ENCODE measurements at places on chromosomes 3 and 15.

- DNase-seq, result no peak
Measured at GRCh38 chr15:63626955-63627354, 29.8 kb downstream of the FBXL22 start.

- no peak for DNase-seq
Measured at GRCh38 chr15:65805019-65805745, 13.1 kb upstream of the DENND4A start.

DNA sequence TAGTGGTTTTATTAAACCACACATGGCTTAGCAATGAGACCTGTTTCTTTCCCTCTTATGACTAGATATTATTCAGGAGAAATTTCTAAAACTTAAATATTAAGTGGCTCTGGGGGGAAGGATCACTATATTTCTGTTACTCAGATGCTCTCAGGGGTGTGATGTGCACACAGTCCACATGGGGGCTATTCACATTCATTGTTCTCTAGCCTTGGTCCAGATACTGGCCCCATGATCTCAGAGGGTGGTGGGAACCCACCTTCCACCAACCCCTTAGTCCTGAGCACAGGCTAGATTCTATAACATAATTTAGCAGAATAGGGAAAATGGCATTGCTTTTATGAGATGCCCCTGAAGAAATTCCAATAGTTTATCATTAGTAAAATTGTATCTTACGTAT, 149.0 kb upstream of the ST8SIA2 start:
- DNase-seq, result no peak

GRCh38 chr15:51718219-51718618, 19.2 kb downstream of the LYSMD2 start:
- DNase-seq, result no peak

DNA sequence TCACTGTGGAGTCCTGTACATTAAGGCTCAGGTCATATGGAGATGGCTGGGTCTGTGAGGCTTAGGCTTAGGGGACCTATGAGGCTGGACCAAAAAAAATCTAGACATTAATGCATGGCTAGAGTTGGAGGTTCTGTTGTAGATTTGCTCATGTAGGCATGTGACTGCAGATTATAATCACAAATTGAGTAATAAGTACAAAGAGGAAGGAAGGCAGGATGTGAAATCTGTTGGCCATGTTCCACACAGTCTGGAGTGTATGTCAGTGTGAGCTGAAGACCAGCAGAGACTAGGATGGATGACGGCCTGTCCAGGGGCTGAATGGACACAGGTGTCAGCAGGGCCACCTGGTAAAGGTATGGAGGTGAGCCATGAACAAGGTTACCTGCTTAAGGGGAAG, at the start of gene ST3GAL6:
TSS of gene ST3GAL6 (plus strand) at position 265 of the 400 bp plus-strand sequence. CDS start 5,101 bp downstream, outside the sequence.
- DNase-seq, result no peak

- DNase-seq, result no peak
Measured at GRCh38 chr3:48516571-48516970, 12.6 kb upstream of the SHISA5 start.

DNA sequence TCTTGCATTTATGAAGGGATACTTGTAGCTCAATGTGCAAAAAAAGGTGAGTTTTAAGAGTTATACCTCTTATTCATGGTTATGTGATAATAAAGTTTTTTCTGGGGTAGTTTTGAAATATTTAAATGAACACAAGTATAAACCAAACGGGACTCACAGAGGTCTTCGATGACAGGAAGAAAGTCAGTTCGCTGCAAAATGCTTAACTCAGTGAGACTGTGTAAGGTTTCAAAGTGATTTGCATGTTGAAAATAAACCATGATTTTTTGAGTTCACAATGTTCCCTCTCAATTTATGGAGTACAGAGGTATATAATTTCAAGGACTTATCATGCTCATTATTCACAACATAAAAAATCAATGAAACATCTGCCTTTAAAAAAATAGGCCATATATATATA, 36.3 kb upstream of the MYH15 start:
- DNase-seq, result no peak

GRCh38 chr3:14403619-14404155, 1.3 kb downstream of the SLC6A6 start:
- peak; percentile 76 for DNase-seq

DNA sequence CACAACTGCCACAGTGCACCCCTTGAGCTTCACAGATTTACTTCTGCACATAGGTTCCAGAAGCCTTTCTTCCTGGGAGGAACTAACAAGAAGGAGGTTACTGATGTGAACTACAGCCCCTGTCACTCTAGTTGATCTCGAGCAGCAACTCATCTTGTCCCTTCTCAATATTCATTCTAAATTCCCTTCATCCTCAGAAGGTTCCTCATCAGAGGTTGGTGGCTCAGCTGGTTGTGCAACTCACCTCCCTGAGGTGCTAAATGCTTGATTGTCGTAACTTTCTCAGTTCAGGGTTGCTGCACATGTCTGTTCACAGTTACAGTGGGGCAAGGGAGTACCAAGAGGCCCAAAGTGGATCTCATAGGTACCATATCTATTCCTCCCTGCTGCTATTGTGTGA, 5.7 kb upstream of the A4GNT start:
- DNase-seq, result no peak

All from heart left ventricle (tissue), 16 donors.